ENCODE measurements at places on chromosomes 4 and X.
A peak's percentile ranks its signal among the peaks of the same experiment; 100 is the strongest.

DNA sequence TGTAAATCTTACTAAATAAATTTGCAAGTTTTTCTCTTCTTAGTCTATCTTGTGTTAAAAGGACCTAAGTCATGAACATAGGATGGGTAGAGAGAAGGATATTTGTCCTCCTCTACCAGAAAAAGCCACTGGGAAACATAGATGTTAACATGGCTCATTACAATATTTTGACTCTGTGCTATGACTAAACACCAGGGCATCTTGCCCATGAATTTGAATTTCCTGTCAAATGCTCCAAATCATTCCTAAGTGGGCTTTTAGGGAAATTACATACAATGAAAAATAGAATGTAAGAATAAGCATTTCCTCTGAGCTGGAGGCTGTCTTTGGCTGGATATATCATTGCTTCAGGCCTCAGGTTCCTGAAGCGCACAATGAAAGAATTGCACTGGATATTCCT, 39.1 kb downstream of the ANOS1 start:
- DNase-seq: no peak

GRCh38 chr4:185079271-185079905, 61.1 kb downstream of the HELT start:
- DNase-seq: no peak

GRCh38 chrX:10893976-10894375, 217.2 kb upstream of the HCCS start:
- DNase-seq: no peak

DNA sequence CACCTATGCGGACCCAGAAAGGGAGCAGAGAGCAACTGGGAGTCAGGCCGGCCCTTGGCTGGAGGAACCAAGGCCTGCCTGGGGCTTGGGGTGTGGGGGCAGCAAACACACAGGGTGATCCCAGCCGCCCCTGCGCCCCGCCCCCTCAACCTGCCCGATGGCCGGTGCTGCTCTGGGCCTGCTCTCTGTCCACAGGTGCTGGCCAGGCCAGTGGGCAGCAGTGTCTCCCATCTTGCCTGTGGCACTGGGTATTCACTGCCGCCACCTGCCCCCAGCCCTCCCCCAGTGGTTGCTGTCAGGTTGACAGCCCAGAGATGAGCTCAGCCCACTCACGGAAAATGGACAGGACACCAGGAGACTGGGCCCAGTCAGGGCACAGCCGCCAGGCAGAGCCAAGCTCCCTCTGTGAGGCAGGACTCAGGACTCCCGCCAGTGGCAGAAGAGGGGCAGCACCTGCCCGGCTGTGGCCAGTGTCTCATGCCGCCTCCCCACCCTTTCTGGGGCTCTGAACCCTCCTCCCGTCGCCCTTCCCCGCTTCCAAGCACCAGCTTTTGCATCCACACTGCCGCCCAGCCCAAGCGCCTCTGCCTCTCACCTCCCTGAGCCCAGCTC, 4.7 kb downstream of the NKX1-1 start:
- no peak for DNase-seq

- DNase-seq: no peak
Measured at GRCh38 chr4:139767585-139767984, 102.0 kb downstream of the MGST2 start.

GRCh38 chr4:27678027-27678426, 817.4 kb downstream of the STIM2 start:
- no peak for DNase-seq

GRCh38 chr4:167290678-167291077, 56.4 kb upstream of the SPOCK3 start:
- DNase-seq: no peak

- no peak for DNase-seq
Measured at GRCh38 chr4:80094191-80094590, 21.2 kb upstream of the ANTXR2 start.

DNA sequence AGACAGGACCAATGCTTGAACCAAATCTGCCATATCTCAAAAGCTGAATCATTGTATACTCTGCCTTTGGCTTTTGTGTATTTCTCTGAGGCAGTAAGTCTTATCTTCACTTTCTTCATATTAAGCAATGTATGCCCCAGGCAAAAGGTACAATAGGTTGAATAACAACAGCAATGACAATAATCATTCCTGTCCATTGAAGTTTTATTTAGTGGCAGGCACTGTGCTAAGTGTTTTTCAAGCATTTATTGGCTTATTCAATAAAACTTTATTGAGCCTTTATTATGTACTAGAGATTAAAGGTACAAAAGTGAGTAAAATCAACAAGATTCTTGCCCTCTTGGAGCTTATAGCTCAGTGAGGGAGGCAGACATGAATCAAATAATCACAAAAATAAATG, 8.2 kb upstream of the CASK start:
- no peak for DNase-seq

GRCh38 chrX:40174001-40174853, 76.5 kb upstream of the BCOR start:
- DNase-seq: peak; percentile 82

All from activated T-cell treated with anti-CD3 and anti-CD28 coated beads, Interleukin-2, amount 50 U/mL, for 72 hours (primary cell).